ENCODE measurements at places on chromosomes 16 and 17. TPM values are rescaled to one million over a fixed set of nuclear protein-coding genes. Genes with fewer than 3 reads are reported as not detected.

CLDN7 gene
- total RNA-seq = not detected

KNOP1 gene
- 3.6 TPM for total RNA-seq

LDAF1 gene
- total RNA-seq = 48.3 TPM

ACE gene
- 6.7 TPM for total RNA-seq

ARHGAP23 gene
- 0.04 TPM for total RNA-seq

NUPR1 gene
- not detected for total RNA-seq

HS3ST3B1 gene
- not detected for total RNA-seq

HLF gene
- total RNA-seq = not detected

CACNG3 gene
- total RNA-seq = not detected

NUDT7 gene
- 32.7 TPM for total RNA-seq

MYH8 gene
- total RNA-seq = not detected

ZC3H7A gene
- total RNA-seq = 28.4 TPM

LITAFD gene
- total RNA-seq = 0.45 TPM

CDH1 gene
- not detected for total RNA-seq

PRR14 gene
- 42.0 TPM for total RNA-seq

TBC1D3L gene
- total RNA-seq = 10.1 TPM

KRTAP3-1 gene
- not detected for total RNA-seq

MYLK3 gene
- total RNA-seq = 1.3 TPM

C16orf92 gene
- not detected for total RNA-seq

SLC6A2 gene
- not detected for total RNA-seq

KRTAP2-1 gene
- total RNA-seq = not detected

CCL1 gene
- total RNA-seq = not detected

EXOC3L1 gene
- total RNA-seq = not detected

APOH gene
- total RNA-seq = not detected

ST6GALNAC2 gene
- not detected for total RNA-seq

RHOT1 gene
- total RNA-seq = 87.5 TPM

MYH4 gene
- not detected for total RNA-seq

TBC1D26 gene
- total RNA-seq = not detected

EPX gene
- not detected for total RNA-seq

SOX9 gene
- 30.3 TPM for total RNA-seq

CCDC144A gene
- total RNA-seq = not detected

GSDMA gene
- total RNA-seq = not detected

STH gene
- total RNA-seq = not detected

GP2 gene
- not detected for total RNA-seq

Measured in Karpas-422 (cell line).